ENCODE measurements at places on chromosomes 6 and 20. TPM values are rescaled to one million over a fixed set of nuclear protein-coding genes. Genes with fewer than 3 reads are reported as not detected.

The SLC22A2 gene
- total RNA-seq: 0.49 TPM

The TMC2 gene
- total RNA-seq: 0.12 TPM

The HLA-DOA gene
- total RNA-seq: 0.48 TPM

The MOCS1 gene
- total RNA-seq: 39.4 TPM

The FAXC gene
- not detected for total RNA-seq

The DEFB115 gene
- total RNA-seq: not detected

The ULBP2 gene
- total RNA-seq: 0.75 TPM

The GUCA1A gene
- total RNA-seq: not detected

The GNAS-AS1 gene
- 0.65 TPM for total RNA-seq

The FOXF2 gene
- total RNA-seq: 0.54 TPM

The PHF20 gene
- total RNA-seq: 57.7 TPM

The ZBP1 gene
- total RNA-seq: 0.50 TPM

The SNPH gene
- total RNA-seq: 3.7 TPM

The SNX14 gene
- total RNA-seq: 13.4 TPM

The SEL1L2 gene
- total RNA-seq: 1.3 TPM

The HEY2 gene
- 5.2 TPM for total RNA-seq

The LY86 gene
- 0.39 TPM for total RNA-seq

The PABPC1L gene
- 2.6 TPM for total RNA-seq

The LGSN gene
- not detected for total RNA-seq

The CRISP3 gene
- not detected for total RNA-seq

The LYRM4 gene
- 16.3 TPM for total RNA-seq

The CALHM6 gene
- 0.61 TPM for total RNA-seq
